ENCODE measurements at places on chromosomes 3 and 15.

- DNase-seq = no peak
These were observed 79.6 kb downstream of the SUMF1 start for GRCh38 chr3:4387210-4388204.

DNA sequence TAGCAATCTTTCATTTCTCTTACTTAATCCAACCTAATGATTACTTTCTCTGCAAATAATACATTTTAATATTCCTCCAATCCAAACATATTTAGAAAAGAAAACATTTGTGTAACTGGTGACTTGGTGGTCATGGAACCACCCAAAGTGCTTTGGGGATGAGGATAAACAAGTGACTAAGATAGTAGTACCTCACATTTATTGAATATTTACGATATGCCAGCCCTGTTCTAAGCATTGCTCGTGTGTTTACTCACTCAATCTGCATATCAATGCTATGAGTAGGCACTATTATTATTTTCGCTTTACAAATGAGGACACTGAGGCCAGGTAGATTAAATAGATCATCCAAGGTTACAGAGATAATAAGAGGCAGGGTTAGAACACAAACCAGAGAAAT, 189.5 kb downstream of the SHOX2 start:
- no peak for DNase-seq

- peak; percentile 59 for DNase-seq
These were observed 16.9 kb upstream of the FAM3D start for GRCh38 chr3:58683466-58683865.

DNA sequence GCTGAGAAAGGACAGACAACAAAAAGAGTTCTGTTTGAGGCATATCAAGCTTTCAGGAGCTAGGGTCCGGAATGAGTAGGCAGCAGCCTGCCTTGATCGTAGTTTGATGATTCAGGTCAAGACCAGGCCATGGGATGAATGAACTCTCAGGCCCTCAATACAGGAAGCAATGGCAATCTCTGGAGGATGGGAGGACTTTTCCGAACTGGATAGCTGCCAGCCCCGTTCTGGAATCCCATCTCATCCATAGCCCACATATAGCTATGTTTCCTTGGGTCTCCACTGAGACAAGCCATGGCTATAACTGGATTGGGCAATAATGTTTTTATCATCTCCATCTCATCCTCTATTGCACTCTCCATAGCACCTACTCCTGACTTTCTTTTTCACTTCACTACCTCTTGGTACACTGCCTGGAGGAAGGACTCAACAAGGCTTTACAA, 12.8 kb downstream of the AHSG start:
- no peak for DNase-seq

- DNase-seq = no peak
These were observed 199.6 kb upstream of the SEMA6D start for GRCh38 chr15:47517737-47518136.

DNA sequence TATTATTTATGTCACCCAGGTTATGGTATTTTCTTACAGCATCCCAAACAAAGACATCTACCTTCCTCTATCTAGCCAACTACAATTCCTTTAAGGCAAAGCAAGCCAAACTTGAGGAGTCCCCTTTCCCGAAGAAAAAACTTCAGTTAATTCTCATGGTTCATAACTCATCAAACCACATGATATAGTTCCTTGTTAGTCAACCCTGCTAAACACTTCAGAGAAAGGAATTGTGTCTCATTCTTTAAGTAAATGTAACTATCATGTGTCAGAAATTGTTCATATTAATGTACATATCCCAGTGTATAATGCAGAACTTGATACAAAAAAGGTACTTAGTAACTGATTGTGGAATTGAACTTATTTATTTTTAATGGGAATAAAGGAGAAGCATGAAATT, 44.4 kb downstream of the ST3GAL6 start:
- no peak for DNase-seq

GRCh38 chr3:54831112-54831511, 96.7 kb downstream of the LRTM1 start:
- no peak for DNase-seq

- DNase-seq = no peak
These were observed 5.7 kb upstream of the SUMF1 start for GRCh38 chr3:4472766-4473165.

Measured in fibroblast of skin of scalp (primary cell).